ENCODE measurements at places on chromosomes 3 and 15.

DNA sequence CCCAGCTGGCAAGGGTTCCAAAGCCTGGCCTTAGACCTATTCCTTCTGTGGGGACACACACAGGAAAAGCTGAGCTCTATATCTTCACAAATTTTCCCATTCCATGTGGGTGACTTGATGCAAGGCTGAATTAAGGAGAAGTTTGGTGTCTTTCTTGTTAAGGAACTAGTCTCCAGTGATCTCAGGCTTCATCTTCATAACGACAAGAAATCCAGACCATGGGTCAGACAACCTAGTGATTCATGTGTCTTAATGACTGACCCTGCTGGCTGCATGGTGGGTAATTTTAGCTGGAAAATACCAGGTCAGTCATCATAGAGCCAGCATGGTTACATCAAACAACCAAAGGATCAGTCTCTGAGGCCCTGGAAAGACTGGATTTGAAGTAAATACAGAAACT lies 112.7 kb upstream of the SLC4A7 start:
- no peak for DNase-seq

GRCh38 chr15:78873793-78874765 lies 1.4 kb downstream of the MORF4L1 start:
- peak; percentile 26 for DNase-seq

GRCh38 chr15:48946074-48946839 lies 17.5 kb downstream of the SHC4 start:
- no peak for DNase-seq

DNA sequence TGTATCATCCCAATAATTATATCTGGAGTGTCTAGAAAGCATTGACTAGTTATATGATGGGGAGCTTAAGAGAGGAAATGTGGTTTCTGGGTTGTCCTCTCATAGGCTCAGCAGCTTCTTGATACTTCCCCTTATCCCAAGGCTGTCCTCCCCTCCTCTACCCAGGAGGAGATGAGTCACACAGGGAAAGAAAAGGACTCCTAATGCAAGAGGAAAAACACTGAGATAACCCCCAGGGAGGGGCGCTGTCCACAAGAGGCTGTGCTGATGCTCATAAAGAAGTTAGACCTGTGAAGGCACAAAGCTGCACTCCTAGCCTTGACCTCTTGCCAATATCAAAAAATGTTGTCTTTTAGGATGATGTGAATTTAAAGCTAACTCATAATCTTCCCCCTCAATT lies 28.8 kb upstream of the GYG1 start:
- no peak for DNase-seq

DNA sequence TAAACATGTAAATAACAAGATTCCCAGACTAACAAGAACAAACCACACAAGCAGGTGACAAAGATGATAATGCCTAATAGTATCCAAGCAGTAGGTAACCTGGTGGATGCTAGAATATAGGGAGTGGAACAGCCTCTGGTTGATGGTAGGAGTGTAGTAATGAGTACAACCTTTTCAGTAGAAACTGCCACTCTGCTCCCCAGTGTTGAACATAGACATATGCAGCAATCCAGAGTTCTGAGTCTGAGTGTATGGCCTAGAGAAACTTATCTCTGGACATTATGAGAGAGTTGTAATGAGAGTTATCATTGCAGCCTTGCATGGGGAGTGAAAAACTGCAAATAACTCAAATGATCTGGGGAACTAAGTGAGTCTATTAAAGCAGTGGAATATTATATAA lies 76.1 kb upstream of the ACAD9 start:
- DNase-seq = no peak

DNA sequence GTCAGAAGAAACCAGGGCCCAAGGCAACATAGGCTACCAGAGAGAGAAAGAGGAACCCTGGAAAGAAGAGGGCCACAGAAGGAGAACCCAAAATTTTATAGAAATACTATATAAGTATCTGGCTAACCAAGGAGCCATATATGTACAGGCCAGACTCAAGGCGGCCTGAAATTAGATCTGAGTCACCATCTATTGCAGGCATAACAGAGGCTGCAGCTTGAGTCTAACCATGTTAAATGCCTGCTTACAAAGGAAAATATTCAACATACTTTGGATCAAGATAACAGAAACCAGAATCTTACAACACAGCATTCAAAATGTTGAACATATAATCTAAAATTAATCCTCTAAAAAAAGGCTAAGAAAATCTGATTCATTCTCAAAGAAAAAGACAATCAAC lies 23.1 kb downstream of the IGSF11 start:
- no peak for DNase-seq

GRCh38 chr3:155382396-155383042 lies 89.0 kb upstream of the STRIT1 start:
- DNase-seq = peak; percentile 1

- DNase-seq = no peak
Observed at GRCh38 chr3:172087602-172088580, 48.5 kb downstream of the FNDC3B start.

- DNase-seq = no peak
Observed at GRCh38 chr3:88640581-88640980, 466.8 kb upstream of the EPHA3 start.

- DNase-seq = no peak
Observed at GRCh38 chr3:43214616-43215015, 71.7 kb upstream of the SNRK start.

DNA sequence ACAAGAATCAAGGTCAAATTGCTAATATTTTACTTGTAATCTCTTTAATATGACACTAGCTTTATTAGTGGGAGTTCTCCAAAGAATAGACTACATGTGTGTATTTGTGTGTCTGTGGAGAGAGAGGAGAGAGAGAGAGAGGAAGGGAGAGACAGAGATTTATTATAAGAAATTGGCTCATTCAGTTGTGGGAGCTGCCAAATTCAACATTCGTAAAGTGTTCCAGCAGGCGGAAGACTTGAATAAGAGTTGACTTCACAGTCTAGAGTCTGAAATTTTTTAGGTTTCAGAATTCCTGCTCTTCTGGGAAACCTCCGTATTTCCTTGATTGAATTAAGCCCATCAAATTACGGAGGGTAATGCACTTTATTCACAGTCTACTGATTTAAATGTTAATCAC lies 4.7 kb upstream of the CLDN1 start:
- no peak for DNase-seq

DNA sequence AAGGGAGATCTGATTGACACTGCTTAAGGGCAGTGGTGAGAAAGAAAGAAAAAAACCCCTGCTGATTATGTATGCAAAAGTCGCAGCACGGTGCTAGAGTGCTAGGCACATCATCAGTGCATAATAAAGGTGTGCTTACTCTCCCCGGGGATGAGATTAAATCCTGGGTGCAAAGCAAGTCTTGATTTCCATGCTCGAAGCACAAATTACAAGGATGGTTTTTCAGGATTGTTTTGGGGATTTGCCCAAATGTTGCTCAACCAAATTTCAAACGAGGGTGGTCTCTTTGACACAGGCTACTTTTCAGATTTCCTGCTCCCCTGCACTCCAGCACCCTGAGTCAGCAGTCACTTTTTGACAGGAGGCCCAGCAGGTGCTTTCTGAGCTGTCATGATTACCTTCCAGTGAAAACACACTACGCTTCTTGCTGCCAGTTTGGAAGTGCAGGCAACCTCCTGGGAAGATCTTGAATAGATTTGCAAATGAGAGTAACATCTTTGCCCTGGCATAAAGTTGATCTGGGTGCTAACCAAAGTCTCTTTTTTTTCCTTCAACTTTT lies 167.5 kb upstream of the TRIM42 start:
- DNase-seq = no peak

DNA sequence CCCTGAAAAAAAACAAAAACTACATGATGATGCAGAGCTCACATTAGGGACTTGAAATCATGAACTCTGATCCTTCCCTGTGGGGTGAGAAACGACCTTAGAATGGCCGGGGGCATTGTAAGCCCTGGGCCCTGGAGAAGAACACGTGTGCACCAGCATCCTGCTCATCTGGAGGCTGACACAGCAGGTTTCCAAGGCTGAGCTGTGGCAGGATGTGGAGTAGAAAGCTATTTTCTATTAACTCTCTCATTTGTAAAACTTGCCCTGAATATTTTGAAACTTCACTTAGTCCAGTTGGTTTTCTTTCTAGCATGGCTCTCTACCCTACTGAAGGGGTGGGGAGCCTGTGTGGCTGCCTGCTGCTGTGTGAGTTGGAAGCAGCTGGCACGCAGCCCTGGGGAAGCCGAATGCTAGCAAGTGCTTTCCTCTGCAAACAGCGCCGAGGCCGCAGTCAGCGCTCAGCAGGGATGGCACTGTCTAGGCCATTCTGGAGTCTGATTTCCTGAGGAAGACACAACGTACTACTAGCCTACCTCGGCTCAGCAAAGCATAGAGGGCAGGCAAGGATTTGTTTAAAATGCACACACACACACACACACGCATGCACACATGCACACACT lies 58.0 kb downstream of the GABRG3 start:
- no peak for DNase-seq

GRCh38 chr3:180408654-180409053 lies 193.3 kb upstream of the TTC14 start:
- DNase-seq = no peak

GRCh38 chr3:137582484-137582883 lies 181.6 kb upstream of the SOX14 start:
- no peak for DNase-seq

DNA sequence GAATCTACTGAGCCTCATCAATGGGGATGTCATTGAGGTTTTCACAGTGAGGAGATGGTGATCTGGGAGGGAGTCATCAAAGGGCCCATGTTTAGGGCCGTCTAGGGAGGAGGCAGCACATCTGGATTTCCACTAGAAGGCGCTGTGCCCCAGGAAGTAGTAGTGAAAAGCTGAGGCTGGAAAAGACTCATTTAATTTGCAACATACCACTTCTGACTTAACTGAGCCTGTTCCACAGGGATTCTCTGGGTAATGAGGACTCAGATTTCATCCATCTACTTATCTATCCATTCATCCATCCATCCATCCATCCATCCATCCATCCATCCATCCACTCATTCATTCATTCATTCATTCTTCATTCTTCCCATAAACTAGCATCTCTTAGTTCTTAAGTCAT lies 17.4 kb upstream of the SHF start:
- DNase-seq = peak; percentile 35

GRCh38 chr15:70722266-70723121 lies 40.9 kb downstream of the UACA start:
- no peak for DNase-seq

- DNase-seq = no peak
Observed at GRCh38 chr3:194129581-194130133, 6.3 kb upstream of the HES1 start.

- DNase-seq = no peak
Observed at GRCh38 chr15:62392376-62392775, 227.3 kb upstream of the C2CD4B start.

- DNase-seq = no peak
Observed at GRCh38 chr15:90839187-90840071, 29.0 kb upstream of the FURIN start.

GRCh38 chr3:59245300-59245858 lies 195.6 kb upstream of the CFAP20DC start:
- no peak for DNase-seq

- DNase-seq = no peak
Observed at GRCh38 chr3:14784087-14784681, 34.6 kb upstream of the FGD5 start.
